ENCODE measurements at places on chromosomes 5 and 9.

DNA sequence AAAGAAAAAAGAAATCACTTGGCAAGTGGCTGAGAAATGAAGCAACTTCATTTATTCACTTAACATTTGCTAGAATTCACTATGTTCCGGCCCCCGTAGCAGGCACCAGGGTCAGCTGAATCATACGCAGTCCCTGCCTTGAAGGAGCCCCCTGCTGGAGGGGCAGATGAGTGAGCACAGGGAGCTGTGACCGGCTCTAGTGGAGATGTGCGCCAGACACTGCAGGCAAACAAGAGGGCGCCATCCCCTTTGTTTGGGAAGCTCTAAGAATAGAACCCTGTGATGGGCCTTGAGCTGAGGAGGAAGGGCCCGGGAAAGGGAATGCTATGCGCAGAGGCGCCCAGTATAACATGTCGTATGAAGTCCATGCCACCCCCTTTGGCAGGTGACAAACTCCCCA is 20.2 kb upstream of the RPL26L1 start:
- peak; percentile 40 for DNase-seq

GRCh38 chr5:36646507-36647023 is 40.2 kb downstream of the SLC1A3 start:
- no peak for DNase-seq

DNA sequence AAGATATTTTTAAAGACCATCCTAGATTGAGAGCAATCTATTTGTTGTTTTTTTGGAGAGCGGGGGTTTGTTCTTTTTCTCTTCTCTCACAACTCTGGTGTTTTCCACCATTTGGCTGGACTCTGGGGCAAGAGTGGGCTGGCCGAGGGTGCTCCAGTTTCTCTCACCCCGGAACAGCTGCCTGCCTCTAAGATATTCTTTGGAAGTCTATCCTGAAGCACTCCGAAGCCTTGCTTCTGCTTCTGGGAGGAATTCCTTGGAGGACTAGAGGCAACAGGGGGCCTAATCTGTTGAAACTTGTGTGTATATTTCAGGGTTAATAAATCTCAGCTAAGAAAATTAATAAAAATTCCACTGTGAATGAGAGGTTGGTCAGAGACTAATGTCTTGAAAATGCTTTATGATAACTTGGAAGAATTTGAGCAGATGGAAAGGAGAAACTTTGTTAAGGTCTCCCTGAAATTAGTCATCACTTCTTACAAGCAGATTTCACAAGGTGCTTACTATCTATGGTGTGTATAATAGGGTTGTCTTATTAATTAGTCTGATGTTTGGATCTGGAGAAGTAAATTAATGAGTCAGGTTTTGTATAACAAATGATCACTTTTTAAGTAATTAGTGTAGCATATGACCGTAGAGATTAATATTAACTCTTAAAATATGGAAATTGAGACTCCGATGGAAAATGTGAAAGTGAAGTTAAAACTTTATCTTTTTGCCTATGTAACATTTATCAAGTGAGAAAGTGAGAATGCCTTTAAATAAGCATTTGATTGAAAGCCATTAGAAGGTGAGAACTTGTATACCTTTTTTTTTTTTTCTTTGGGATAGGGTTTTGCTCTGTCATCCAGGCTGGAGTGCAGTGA is 4.0 kb downstream of the MAN2A1 start:
- DNase-seq: no peak

DNA sequence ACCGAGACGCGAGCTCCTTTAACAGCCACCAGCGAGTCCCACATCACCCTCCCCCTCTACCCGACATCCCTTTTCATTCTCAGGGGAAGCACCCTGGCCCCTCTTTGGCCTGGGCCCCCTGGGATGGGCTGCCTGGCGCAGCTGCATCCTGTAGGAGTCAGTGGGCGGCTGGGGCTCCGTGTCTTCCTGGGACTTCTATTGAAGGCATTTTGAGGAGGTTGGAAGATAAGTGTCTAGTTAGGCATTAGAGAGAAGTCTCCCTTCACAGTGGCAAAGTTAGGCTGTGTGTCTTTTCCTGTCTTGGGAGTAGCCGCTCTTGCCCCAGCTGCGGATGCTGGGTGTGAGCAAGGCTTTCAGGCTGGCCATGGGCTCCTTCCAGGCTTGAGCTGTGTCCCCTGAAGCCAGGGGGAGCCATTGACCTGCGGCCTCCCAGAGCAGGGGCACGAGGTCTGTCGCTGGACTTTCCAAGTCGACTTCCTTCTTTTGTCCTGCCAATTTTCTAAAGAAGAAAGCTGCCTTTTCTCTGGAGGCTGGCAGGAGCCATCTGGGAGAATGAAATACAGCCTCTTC is 18.6 kb upstream of the NKD2 start:
- peak; percentile 93 for DNase-seq

- no peak for DNase-seq
Observed at GRCh38 chr5:26763215-26763614, 275.2 kb downstream of the CDH9 start.

DNA sequence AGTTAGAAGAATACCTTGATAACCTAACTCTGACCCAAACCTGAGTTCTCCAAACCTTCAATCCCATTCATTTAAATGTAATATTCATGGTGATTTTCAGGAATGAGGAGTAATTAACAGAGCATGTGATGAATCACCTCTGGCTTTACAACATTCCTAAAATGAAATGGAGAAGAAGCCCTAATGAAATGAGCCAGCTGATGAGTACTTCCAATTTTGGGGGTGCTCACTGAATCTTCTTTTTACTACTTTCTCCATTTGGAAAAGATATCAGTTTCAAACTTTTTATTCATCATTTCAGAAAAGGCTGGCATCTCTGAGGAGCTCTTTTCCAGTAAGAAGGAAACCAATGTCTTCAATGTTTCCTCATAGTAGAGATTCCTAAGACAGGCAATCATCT is 2.9 kb upstream of the SPINK5 start:
- DNase-seq: no peak

- DNase-seq: no peak
Observed at GRCh38 chr5:168819004-168819621, 239.9 kb upstream of the PANK3 start.

DNA sequence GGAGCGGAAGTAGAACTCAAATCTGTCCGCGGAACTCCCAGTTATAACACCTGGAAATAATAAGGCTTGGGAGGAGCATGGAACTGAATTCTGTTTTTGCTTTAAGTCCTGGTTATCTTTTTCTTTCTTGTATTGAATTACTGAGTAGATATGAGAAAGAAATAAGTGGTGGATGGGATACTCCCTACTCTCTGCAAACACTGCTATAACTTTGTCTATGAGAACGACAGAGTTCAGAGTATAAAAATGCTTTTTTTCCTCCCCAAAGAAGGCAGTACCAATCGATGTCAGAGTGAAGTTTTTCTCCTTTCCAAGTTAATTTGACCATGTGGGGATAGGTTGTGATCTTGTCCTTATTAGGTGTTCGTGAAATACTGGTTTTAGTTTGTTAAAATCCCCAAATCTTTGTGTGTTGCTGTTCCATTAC is 1.2 kb downstream of the RIC1 start:
- peak; percentile 16 for DNase-seq

DNA sequence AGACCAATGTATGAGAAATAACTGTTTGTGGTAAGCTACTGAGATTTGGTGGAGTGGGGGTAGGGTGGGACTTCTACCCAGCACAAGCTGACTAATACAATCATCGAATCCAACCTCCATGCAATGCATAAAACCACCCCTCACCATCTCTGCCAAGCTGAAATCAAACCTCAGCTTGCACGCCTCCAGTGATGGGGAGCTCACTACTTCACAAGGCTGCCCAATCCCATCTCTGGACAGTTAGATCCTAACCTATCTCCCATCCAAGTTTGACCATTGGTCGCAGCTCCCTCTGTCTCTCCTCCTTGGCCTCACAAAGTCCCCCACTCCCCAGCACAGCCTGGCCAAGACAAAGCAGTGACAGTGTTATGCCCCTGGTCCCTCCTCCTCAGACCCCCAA is 47.0 kb upstream of the HRH2 start:
- DNase-seq: no peak

GRCh38 chr9:129275626-129276247 is 97.7 kb upstream of the IER5L start:
- no peak for DNase-seq

DNA sequence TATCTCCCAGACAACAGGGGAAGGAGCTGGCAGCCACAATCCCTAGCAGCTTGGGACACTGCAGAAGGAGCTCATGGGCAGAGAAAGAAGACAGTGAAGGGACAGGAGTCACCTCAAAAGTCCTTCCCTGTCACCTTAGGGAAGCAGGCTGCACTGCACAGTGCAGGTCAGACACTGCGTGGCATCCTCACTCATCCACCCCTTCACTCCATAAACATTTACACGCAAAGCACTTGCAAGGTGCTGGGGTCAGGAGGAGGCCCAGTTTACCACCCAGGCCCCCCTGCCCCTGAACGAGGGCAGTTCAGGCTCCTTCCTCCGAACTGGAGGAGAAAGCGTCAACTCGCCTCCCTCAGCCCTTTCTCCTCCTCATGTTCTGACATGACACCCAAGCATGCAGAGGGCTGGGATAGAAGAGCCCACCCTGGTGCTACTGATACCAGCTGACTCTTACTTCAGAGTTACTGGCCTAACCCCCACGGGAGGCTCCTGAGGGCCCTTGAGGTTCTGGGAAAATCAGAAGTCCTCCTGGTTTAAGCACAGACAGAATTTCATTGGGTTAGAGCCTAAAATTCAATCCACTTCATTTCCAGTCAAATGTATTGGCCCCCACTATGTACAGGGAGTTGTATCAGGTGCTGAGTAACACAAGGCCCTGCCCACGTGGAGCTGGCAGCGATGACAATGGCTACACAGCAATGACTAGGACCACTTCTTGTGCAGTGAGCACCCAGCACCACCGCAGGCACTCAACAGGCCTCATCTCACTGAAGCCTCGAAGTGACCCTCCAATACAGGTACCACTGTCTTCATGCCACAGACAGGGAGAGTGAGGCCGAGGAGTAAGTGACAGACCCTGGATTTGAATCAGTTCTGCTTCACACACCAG is 70.4 kb downstream of the RAPGEF1 start:
- no peak for DNase-seq

DNA sequence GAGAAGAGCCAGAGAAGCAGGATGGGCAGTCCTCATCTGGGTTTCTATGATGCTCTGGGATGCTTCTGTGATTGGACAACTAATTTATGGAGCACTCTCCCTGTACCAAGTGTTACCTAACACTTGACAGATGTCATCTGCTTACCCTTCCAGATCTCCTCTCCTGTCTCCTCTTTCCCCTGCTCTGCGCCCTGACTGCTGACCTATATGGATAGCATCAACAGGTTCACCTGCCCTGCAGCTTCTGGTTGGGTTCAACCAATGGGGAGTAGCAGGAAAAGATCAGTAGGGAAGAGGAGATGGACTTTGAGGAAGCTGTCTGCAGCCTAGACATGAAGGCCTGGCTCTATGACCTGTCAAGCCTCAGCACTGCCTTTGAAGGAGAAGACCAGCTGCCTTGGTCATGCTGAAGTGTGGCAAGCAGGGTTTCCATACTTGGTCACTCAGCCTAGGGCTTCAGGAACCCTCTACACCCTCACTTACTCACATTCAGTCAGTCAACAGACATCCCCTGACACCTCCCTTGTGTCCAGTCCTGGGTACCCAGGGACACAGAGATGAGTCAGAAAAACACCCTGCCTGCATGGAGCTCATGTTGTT is 11.3 kb upstream of the P4HA2 start:
- peak; percentile 48 for DNase-seq

DNA sequence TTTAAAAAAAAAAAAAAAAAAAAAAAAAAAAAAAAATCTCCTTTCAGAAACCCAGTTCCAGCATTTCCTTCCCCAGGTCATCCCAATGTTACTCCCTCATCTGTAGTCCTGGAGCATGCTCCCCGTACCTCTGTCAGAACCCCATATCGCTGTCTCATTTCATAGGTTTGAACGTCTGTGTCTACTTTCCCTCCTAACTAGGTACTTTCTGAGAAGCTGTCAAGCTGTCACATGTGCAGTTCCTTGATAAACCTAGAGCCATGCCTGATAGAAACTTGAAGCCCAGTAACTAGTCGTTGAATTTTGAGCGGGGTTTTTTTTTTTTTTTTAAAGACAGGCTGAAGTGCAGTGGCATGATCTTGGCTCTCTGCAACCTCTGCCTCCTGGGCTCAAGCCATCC is 15.6 kb downstream of the EXOSC3 start:
- DNase-seq: no peak

GRCh38 chr9:19269582-19269981 is 39.1 kb downstream of the DENND4C start:
- DNase-seq: no peak

DNA sequence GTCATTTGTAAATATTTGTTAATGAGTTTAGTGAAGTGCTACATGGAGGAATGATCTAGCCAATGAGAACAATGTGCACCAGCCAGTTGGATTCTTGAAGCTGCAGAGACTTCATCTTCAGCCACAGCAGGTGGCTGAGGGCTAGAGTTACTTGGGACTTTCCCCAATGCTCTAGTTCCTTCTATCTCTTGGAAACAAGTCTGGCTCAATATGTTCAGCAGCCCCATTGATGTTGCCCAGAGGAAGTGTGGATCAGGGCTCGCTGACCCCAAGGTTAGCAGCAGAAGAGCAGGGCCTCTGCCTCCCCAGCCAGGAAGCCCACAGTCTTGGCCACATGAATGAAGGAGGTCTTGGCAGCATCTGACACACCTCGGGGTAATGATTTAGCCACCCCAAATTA is 117.5 kb downstream of the SLC1A3 start:
- DNase-seq: peak; percentile 78

DNA sequence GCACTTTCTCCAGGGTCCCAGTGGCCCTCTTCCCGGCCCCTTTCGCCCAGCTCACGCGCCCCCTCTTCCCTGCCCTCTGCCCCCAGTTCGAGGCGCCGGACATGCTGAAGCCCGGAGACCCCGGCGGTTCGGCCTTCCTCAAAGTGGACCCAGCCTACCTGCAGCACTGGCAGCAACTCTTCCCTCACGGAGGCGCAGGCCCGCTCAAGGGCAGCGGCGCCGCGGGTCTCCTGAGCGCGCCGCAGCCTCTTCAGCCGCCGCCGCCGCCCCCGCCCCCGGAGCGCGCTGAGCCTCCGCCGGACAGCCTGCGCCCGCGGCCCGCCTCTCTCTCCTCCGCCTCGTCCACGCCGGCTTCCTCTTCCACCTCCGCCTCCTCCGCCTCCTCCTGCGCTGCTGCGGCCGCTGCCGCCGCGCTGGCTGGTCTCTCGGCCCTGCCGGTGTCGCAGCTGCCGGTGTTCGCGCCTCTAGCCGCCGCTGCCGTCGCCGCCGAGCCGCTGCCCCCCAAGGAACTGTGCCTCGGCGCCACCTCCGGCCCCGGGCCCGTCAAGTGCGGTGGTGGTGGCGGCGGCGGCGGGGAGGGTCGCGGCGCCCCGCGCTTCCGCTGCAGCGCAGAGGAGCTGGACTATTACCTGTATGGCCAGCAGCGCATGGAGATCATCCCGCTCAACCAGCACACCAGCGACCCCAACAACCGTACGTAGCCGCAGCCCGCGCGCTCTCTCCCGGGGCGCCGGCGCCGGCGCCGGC is 1.0 kb downstream of the PRDM6 start:
- peak; percentile 36 for DNase-seq

Measured in suppressor macrophage (primary cell).